ENCODE measurements at places on chromosomes 5 and 9.
A peak's percentile ranks its signal among the peaks of the same experiment; 100 is the strongest.

DNA sequence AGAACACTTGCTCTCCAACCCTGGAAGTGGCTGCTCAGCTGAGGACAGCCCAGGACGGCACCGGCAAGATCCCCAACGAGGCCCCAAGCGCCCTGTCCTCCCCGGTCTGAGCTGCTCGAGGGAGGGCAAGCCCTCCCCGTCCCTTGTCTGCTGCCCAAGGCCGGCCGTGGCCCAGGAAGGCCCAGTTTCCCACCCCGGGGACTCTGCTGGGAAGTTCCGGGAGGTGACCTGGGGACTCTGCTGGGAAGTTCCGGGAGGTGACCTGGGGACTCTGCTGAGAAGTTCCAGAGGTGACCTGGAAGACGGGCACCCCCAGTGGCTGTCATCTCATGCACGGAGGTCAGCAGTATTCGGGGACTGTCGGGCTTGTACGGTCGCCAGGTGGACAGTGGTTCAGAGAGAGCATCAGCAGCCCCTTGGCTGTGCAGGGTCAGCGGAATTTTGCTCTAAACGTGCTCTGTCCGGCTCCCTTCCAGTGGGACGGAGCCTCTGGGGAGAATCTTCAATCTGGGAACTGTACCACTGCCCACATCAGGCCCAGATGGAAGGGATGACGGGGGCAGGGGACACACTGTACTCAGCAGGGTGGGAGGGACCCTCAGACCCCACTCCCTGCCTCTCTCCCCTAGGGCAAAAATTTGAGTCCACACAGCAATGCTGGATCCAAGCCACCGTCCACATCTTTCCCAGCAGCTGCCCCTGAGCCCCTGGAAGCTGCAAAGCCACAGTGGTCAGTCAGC lies 7.2 kb downstream of the NACC2 start:
- no peak for DNase-seq

GRCh38 chr9:136787690-136788400 lies 3.3 kb upstream of the TMEM141 start:
- DNase-seq: peak; percentile 36

DNA sequence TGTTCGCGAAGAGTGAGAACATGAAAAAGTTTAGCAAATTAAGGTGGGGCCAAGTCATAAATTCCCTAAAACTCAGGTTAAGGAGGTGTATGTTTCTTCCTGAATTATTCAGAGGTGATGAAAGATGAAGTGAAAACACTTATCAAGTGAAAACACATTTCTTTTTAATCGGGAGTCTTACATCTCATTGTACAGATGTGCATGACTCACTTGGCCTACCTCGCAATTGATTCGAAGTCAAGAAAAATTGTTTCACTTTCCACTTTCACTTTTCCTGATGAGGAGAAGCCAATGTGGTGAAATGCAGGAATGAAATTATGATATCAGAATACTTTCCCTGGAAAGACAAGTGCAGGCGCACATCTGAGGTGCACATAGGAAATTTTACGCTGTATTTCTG lies 78.7 kb downstream of the SLC25A46 start:
- no peak for DNase-seq

- DNase-seq: no peak
Measured at GRCh38 chr5:148839960-148840359, 13.5 kb downstream of the ADRB2 start.

DNA sequence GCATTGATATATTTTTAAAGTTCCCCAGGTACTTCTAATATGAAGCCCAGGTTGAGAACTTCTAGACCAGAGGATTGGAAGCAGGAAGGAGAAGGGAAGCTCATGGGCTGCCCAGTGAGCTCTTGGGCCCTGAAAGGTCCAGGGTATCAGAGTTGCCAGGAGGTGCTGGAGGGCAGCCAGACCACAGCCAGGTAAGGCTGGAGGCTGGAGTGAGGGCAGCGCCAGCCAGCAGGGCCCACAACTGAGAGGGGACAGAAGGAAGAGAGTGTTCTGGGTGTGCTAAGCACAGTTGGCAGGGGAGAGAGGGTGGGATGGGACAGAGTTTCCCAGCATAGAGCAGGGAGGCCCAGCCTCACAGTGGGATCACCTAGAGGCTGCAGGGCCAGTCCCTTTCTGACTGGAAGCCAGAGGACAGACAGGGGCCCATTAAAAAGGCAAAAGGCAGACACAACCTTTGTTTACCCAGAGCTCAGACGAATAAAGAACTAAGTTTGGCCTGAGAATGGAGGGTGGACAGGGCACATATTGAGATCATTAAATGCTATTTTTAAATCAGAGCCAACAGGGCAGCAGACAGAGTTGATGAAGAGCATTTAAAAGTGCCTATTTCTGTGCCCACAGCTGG lies 94.9 kb downstream of the PDE8B start:
- no peak for DNase-seq

DNA sequence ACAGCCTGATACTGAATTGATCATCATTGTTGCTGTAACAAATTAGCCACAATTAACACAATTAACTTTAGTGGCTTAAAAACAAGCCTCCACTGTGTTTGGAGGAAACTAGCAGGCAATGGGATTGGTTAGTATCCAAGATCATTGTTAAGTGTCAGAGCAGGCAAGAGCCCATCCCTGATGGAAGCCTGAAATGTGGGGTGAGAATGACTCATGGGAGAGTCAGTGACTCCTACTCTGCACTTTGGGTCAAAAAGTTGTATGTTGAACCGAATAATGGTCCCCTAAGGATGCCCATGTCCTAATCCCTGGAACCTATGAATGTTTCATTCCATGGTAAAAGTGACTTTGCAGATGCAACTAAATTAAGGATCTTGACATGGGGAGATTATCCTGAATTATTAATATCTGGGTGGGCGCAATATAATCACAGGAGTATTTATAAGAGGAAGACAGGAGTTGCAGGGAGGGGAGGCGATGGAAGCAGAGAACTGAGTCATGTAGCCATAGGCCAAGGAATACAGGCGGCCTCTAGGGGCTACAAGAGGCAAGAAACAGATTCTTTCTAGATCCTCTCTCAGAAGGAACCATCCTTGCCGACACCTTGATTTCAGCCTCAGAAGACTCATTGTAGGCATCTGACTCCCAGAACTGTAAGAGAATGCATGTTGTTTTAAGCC lies 28.8 kb downstream of the ALG2 start:
- no peak for DNase-seq

GRCh38 chr9:4339836-4340560 lies 40.1 kb upstream of the GLIS3 start:
- no peak for DNase-seq

DNA sequence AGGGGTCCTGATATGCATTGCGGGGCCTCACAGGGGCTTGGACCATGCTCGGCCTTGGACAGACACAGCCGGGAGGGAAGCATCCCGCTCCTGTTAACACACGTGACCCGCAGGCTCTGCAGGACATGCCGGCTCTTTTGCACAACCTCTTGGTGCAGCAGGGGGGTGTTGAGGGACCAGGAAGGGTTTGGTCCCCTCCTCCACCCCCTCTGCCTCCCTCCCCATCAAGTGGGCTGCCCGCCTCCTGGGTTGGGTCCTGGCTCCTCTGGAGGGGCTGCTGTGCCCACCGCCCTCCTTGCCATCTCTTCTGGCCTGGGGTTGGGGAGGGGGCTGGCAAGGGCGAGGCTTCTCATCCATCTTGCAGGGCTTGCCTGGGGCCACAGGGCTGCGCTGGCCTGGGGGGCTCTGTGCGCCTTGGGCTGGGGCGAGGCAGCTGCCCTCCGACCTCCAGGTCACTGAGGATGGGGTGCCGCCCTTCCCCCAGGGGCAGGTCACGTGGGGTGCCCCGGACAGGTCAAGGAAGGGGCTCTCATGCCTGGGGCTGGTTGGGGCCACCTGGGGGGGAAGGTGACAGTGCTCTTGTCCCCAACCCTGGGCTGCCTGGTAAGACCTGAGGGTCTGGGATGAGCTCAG lies 16.8 kb upstream of the SLC9A3 start:
- no peak for DNase-seq

DNA sequence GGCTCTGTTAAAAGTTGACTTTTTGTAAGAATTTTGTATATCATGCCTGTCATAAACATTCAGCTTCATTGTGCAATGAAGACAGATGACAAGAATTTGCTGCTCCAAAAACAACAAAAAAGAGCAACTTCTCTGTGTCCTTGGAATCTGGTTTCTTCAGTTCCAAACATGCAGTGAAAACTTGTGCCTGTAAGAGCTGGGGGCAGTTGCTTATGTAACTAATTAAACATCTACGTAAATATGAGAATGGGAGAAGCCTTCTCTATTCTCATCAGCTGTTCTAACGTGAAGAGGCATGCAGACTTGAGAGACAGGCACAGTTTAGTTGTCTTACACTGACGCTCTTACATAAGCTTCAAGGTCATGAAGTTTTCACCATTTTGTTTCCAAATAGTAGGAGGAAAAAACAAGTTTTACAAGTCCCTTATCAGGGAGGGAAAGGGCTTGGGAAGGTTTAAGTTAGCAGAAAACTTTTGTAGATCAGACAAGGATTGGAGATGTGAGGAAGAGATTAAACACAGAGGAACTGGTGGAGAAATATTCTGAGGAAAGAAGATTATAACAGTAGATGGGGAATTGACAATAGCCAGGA lies 170.4 kb downstream of the RFK start:
- DNase-seq: no peak

DNA sequence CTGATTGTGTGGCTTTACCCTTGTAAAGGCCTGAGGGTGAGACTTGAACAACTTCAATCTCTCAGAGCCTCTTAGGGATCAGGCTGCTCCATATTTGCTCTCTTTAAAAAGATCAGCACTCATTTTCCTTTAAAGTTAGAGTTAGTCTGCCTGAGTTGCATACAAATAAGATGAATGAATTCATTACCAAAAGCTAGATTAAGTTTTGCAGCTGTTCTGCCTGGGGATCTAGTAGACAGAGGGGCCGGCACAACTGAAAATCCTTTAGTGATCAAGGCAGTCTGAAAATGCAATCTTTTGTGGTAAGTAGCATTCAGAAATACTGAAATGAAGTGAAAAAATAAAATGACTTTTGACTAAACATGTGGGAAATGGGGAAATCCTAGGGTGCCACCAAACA lies 264.0 kb downstream of the MAN2A1 start:
- DNase-seq: no peak

- DNase-seq: no peak
Measured at GRCh38 chr9:93668261-93668871, 92.0 kb downstream of the PHF2 start.

DNA sequence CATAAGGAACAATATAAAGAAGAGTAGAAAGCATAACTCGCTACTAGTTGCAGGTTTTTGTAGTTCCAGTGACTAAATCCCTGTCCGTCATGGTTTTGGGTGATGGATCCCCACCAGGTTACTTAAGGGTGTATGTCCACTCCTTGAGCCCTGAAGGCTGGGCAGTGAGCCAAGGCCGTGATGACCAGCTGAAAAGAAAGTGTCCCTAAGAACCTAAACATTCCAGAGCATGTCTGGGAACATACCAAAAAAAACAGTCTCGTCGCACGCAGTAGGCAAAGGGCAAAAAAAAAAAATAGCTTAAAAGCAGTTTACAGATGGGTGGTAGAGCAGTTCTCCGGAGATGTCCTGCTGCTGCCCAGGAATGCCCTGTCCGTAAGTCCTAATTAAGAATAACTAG lies 21.4 kb upstream of the SNAPC3 start:
- DNase-seq: no peak

DNA sequence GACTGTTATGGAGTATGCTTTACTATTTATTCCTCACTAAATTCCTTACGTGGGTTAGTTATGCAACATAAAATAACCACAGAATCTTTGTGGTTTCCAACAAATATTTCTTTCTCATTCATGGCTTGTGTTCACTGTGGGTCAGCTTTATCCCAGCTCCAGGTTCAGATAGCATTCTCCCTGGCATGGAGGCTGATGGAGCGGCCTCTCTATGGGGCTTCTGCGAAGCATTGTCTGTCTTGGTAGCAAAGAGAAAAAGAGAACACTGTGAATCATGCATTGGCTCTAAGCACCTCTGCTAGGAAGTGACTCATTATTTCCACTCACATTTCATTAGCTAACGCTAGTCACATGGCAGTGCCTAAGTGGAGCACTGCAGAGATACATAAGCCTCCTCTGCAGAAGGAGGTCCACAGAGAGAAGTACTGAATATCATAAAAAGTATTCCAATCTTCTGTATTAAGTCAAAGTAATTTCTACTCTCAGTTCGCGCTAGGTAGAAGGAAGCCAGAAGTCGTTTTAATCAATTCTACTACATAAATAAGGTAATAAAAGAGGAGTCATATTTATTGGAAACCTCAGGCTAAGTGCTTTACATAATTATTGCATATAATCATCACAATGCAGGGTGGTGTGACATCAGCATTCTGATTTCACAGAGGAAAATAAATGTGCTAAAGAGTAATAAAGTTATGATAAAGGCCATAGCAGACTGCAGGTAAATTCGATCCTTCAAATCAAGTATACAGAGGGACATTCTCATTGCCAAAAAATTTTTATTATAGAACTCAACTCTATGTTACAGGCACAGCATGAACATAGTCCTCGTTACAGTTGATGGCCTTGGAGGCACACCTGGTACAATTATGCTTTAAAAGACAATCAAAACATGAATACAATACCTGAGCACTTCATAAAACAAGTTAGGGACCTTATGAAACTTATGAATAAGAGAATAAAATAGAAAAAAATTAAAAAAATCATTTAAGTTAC lies 531.1 kb downstream of the CETN3 start:
- no peak for DNase-seq

- DNase-seq: no peak
Measured at GRCh38 chr5:127013407-127013806, 17.0 kb downstream of the MARCHF3 start.

DNA sequence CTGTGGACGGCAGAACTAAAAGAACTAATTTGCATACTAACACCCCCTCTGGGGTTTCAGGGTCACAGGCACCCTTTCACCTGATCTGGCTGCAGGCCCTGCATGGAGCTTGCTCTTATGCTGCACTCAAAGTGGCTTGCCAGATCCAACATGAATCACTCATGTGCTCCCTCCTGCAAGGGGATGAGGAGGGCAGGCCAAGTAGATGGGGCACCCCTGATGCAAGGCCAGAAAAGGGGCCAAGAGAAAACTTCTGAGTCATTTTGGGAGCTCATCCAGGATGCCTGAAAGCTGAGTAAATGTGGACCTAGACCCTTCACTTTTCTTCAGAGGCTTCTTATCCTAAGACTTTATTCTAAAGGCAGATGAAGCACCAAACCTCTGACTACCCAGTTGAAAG lies 558.5 kb upstream of the PTGER4 start:
- DNase-seq: no peak

- DNase-seq: no peak
Measured at GRCh38 chr5:40518485-40518917, 161.2 kb upstream of the PTGER4 start.

- no peak for DNase-seq
Measured at GRCh38 chr5:114415760-114416159, 53.9 kb downstream of the KCNN2 start.

GRCh38 chr5:4511996-4512656 lies 628.0 kb upstream of the ADAMTS16 start:
- DNase-seq: no peak

DNA sequence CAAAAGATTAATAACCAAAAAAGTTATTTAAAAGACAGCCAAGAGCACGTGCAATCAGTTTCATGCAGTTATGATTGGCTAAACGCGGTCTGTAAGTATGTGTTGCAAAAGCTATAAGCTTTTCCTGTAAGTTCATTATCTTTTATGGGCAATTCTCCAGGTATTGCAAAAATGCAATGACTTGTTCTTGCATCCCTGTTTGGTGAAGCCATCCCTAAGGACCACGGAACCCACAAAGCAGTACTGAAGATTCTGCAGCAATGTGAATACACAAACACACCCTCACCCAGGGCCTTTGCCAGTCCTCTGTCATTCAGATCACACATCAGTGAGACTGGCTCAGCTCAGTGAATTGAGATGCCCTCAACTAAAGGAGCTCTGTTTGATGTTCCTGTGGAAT lies 11.4 kb downstream of the GCNT4 start:
- DNase-seq: no peak

All from C1 segment of cervical spinal cord (tissue), 14 donors.